ENCODE measurements at places on chromosomes 2 and 18.
A peak's percentile ranks its signal among the peaks of the same experiment; 100 is the strongest.

DNA sequence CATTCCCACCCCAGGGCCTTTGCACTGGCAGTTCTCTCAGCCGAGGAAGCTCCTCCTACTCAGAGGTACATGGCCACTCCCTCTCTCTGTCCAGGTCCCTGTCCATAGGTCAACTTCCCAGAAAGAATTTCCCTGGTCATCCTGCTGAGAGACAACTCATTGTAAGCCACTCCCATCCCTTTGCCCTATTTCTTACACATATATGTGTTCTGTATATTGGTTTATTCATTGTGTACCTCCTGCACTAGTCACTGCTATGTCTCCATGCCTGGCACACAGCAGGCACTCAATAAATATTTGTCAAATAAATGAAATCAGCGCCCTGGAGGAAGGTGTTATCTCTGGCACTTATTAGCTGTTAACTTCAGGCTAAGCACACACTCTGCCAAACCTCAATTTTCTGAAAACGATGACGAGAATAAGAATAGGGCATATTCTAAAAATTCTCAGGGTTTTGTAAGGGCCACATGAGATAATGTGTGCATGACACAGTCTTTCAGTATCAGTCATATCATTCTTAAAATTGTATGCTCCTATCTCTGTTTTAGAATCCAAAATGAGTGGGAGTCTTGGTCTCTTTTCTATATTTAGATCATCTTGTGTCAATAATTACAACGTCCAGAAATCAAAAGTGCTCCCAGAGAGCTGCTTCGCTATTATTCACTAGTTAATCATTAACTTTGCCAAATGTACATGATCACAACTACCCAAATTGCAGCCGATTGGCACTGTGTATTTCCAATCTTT, 198.0 kb downstream of the ALK start:
- DNase-seq: no peak

DNA sequence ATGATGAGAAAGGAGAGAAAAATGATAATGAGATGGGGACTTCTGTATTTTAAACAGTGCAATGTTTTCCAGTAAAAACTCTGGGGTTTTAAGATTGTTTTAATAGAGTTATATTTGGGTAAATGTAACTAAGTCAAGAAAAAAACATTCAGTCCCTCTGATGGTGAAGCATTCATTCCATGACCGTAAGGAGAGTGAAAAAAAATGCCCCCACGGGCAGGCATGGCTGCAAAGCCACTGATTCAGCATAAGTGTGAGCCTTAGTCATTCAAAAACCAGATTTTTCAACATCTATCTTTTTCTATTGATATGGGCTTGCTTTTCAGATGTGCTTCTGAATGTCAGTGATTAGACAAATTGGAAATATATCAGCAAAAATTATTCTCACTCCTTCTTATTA, 957.8 kb downstream of the SLC4A3 start:
- no peak for DNase-seq

DNA sequence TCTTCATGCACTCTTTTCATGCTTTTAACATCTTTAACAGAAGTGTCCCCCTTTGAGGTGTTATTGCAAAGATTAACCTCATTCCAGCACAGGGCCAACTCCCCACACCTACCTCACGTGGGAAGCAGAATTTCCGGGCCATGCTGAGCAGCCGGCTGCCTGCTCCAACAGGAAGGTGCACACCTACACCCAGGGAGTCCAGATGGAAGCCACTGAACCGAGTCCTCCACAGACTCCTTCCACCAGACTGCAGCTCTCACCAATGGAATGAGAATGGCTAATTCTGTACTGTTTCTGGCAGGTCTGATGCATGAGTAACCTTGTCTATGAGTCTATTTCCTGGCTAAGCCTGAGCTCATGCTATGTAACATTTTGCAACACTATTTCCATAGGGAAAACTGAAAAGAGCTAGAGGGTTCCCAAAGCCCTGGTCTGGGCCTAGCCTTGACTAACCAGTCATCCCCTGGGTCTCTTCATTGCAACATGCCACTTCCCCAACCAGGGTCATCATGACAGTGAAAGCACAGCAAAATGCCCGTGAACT, 11.0 kb downstream of the ERFE start:
- no peak for DNase-seq

DNA sequence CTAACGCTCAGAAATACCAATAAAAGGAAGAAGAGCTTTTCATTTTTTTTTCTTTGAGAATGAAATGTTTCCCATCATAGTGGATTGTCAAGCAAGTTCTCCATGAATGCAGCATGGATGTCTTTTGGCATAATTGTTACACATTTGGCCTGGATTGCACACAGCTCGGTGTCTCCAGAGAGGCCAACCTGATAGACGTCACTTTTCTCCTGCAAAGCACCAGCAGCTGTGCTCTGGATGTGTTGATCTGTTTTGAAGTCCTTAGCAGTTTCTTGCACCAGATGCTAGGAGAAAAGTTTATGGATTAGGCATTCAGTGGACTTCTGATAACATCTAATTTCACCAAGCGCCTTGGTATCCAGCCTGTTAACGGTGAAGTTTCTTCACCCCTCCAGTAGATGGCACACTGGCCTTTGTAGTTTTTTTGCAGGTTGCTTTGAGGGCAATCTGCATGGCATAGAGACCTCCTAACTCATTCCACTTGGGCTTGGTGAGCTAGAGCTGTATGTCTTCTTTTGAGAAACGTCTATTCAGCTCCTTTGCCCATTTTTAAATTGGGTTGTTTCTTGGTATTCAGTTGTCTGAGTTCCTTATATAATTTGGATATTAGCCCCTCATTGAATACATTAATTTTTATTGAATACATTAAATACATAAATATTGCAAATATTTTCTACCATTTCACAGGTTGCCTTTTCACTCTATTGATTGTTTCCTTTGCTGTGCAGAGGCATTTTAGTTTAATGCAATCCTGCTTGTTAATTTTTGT, 59.7 kb downstream of the PTH2R start:
- peak; percentile 52 for DNase-seq

- no peak for DNase-seq
Observed at GRCh38 chr18:2920546-2921343, 73.9 kb downstream of the EMILIN2 start.

DNA sequence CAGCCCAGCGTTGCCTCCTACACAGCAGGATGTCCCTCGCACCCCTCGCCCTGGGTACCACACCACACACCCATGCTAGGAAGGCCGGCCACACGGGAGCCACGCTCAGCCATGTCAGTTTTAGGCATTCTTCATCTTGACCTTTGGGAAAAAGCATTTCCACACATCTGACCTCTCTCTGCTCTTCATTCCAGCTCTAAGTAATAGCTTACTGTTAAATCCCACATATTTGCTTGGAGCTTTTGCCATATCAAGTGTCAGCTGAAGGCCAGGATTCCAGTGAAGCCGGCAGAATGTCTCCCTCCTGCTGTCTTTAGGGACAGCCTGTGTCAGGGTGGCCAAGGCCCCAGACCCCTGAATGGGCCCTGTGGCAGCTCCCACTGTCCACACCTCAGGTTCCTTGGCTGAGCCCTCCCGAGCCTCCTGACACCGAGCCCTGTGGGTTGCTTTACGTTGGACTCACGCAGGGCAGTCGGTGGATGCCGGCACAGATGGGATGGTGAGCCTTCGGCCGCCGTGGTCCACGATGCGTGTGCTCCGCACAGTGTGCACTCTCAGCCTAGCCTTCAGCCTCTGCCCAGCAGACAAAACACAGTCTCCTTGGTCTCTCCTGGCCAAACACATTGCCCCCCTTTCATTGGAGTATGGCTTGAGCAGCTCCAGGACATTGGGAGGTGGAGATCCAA, 202.0 kb downstream of the SEPTIN10 start:
- no peak for DNase-seq

GRCh38 chr18:10660179-10660884, 134.5 kb downstream of the NAPG start:
- DNase-seq: no peak

GRCh38 chr2:173076581-173077345, 1.1 kb downstream of the MAP3K20 start:
- no peak for DNase-seq

- no peak for DNase-seq
Observed at GRCh38 chr2:217220228-217221013, 360.6 kb upstream of the TNP1 start.

GRCh38 chr2:54466870-54467269, 10.7 kb downstream of the SPTBN1 start:
- no peak for DNase-seq

GRCh38 chr2:127535422-127535901, at the start of gene MYO7B:
TSS of gene MYO7B (plus strand) at chr2:127535683. CDS start at chr2:127559723, 24,040 bp downstream.
- peak; percentile 5 for DNase-seq

- no peak for DNase-seq
Observed at GRCh38 chr2:132438691-132439090, 22.1 kb downstream of the GPR39 start.

GRCh38 chr2:134248913-134249312, 5.0 kb upstream of the MGAT5 start:
- DNase-seq: no peak

GRCh38 chr2:30180226-30180625, 33.4 kb downstream of the YPEL5 start:
- no peak for DNase-seq

GRCh38 chr2:33859176-33859575, 260.1 kb upstream of the FAM98A start:
- DNase-seq: no peak

GRCh38 chr2:149568138-149568537, 19.4 kb downstream of the MMADHC start:
- no peak for DNase-seq

- no peak for DNase-seq
Observed at GRCh38 chr2:232415736-232416520, 9.3 kb downstream of the ALPG start.

- DNase-seq: no peak
Observed at GRCh38 chr18:57624988-57625387, 3.4 kb upstream of the NARS1 start.

- peak; percentile 90 for DNase-seq
Observed at GRCh38 chr18:70981400-70982140, 692.7 kb downstream of the SOCS6 start.

DNA sequence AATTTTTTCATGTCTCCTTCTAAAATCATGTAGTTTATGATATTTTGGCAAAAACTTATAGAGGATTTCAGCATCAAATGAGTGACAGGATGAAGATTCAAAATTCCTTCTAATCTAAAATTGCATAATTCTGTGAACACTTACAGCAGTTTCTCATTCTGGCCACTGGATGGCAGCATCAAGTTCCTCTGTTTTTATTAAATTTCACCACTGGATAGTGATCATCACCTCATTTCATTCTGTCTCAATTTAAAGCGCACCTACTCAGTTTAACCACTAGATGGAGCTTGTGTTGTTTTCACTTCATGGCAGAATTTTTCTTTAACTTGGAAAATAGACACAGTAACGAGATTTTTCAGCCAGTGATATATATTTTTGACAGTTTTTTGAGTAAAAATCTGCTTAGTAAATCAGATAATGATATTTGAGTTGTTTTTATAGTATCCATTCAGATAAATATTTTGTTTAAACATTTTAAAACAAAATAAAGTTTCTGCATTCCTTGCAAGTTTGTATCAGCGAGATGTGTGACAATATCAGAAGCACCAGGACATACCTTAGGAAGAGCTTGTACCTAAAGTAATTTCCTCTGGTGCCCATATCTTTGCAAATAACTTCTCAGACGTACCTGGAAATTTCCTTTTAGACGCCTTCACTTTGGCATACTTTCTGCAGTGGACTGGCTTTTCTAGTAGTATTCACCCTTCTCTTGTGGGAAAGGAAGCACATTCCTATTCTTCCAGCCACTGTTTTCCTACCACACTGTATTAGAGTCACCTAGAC, 94.7 kb upstream of the ARHGAP15 start:
- peak; percentile 66 for DNase-seq

- no peak for DNase-seq
Observed at GRCh38 chr18:24651434-24651833, 191.0 kb downstream of the HRH4 start.

DNA sequence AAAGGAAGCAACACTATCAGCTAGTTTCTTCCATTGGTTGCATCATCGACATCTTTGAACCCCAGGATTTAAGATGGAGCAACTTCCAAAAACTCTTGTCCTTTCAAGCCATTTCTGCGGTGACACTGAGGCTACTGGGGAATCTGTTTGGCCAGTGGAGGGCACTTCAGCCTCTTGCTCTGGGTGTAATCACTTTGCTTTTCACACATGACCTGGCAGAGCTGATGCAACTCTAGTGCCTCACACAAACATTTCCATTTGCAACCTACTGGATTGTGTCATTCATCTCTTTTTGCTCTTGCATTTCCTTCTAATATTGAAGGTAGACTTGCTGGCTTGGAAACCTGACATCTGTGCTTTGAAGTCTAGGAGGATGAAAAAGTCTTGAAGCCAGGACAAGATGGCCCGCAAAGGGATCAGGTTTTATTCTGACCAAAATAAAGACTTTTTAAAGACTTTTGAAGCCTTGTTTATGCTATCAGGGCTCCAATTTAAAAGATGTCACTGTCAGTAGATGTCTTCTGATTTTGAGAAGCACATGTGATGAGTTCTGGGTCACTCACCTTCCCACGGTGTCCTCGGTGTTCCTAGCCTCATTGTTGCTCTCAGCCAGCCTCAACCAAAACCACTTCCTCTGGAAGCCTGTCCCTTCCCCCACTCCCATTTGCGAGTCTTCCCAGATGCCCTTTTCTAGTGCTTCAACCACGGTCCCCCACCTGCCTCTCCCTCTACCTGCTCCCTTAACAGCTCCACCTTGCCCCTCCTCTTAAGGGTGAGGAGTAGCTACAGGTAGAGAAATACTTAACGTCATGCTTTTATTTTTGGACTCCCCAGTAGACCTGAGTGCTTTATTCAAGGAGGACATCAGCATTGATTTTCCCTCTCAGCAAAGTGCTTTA, 69.7 kb upstream of the KCNE4 start:
- DNase-seq: peak; percentile 79

- no peak for DNase-seq
Observed at GRCh38 chr2:148971547-148971946, 67.0 kb upstream of the LYPD6B start.

GRCh38 chr2:48309900-48310299, 220.1 kb upstream of the STON1 start:
- no peak for DNase-seq

GRCh38 chr2:58834404-58834803, 593.3 kb upstream of the FANCL start:
- DNase-seq: no peak

- no peak for DNase-seq
Observed at GRCh38 chr2:165989851-165990250, 36.3 kb upstream of the TTC21B start.

GRCh38 chr2:20543469-20544152, 96.7 kb downstream of the RHOB start:
- DNase-seq: no peak

GRCh38 chr2:10413991-10414451, 34.1 kb downstream of the ODC1 start:
- DNase-seq: no peak

GRCh38 chr2:113342650-113343049, 63.9 kb upstream of the PAX8 start:
- no peak for DNase-seq

- no peak for DNase-seq
Observed at GRCh38 chr2:235494716-235495372, 1.0 kb downstream of the AGAP1 start.

GRCh38 chr18:22175346-22175745, 6.0 kb downstream of the GATA6 start:
- no peak for DNase-seq

DNA sequence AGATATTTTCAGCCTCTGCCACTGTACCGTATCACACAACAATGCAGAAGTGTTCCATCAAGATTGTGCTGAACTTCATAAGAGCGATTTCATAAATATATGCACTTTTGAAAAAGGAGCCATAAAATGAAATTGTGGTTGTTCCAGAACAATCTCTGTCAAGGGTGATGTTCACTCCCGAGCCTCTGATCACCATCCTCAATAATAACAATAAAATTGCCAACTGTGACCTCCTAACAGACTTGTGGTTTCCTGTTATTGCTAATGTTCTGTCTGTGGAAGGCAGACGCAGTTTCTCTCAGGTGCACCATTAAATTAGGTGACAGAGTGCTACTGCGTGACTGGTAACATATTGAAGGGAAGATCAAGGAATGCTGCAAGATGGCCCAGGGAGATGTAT, 383.7 kb downstream of the SOCS6 start:
- no peak for DNase-seq
